Memory B cell (primary cell): ENCODE measurements at places on chromosomes 2 and 18.

- H3K4me3 ChIP-seq: no peak overlapping the region
- no peak for DNase-seq
- no peaks in the 10 kb centered on the region for H3K4me1 ChIP-seq
- no peaks in the 10 kb centered on the region for H3K36me3 ChIP-seq
- no peak overlapping the region for H3K27ac ChIP-seq
- no peaks in the 10 kb centered on the region for H3K27me3 ChIP-seq
Observed at GRCh38 chr18:79552140-79552631, 127.4 kb upstream of the CTDP1 start.

DNA sequence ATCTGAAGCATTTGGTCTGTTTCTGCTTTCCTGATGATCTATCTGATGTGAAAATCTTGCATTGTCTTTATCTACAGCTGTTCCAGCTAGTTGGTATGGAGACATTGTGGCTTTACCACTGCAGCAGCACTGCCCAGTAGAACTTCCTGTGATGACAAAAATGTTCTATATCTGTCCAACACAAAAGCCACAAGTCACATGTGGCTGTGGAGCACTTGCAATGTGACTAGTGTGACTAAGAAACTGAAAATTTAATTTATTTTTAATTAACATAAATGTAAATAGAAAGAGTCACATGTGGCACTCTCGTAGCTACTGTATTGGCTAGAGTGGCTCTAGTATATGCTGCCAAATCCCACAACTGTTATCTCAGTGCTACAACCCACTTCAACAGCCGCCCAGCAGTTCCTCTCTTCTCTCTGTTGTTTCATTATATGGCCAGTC lies 425.7 kb downstream of the SETBP1 start:
- no peaks in the 10 kb centered on the region for H3K36me3 ChIP-seq
- peak overlapping the region; percentile 53 for H3K4me3 ChIP-seq
- H3K4me1 ChIP-seq: peaks cover 46% of the 10 kb centered on the region

DNA sequence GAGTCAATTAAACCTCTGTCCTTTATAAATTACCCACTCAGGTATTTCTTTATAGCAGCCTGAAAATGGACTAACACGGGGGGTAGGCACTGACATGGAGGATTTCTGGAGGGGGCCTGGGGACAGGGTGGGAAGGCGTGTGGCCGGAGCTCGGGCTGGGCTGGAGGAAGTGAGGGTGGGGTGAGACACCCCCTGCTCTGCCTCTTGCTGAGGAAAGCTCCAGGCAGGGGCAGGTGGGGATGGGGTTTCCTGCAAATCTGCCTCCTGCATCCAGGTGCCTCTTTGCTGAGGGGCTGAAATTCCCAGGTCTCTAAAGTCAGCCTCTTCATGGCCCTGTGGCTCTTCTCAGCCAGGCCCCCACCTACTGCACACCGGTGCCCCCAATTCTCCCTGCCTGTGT lies 25.7 kb upstream of the OTOS start:
- H3K4me1 ChIP-seq: no peaks in the 10 kb centered on the region
- H3K27me3 ChIP-seq: peaks cover 7% of the 10 kb centered on the region
- H3K36me3 ChIP-seq: no peaks in the 10 kb centered on the region
- H3K27ac ChIP-seq: no peak overlapping the region
- H3K4me3 ChIP-seq: no peak overlapping the region

GRCh38 chr2:10957391-10957790 lies 45.7 kb downstream of the KCNF1 start:
- DNase-seq: no peak
- H3K4me1 ChIP-seq: peaks cover 2% of the 10 kb centered on the region
- peaks cover 2% of the 10 kb centered on the region for H3K36me3 ChIP-seq
- peaks cover 11% of the 10 kb centered on the region for H3K27me3 ChIP-seq
- H3K27ac ChIP-seq: no peak overlapping the region

DNA sequence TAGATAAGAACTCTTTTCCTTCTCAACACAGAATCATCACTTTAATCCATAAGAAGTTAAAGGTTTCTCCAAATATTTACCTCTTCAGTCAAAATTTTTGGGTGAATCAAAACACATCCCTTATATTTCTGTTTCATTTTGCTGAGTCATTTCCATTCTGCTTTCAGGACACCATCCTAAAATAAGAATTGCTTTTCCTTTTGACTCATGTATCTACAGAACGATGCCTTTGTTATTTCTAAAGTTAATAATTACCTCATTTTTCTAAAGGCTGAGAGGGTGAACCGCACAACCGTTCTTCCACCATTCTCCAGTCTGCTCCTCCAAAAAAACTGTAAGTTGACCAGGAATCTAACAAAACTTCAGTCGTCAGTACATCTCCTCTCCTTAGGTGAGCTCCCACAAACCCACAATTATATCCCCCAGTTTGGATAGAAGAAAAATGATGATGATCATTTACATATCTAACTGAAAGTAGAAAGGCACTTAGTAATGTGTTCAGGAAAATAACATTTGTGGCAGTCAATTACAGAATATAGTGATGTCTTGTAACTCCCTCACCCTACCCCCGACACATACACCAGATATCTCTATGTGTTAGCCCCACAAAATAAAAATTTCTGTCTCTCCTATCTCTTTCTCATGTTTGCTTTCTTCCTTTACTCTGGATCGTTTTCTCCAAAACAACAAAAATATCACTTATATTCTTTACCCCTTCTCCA lies 162.5 kb downstream of the RAD51AP2 start:
- DNase-seq: no peak
- no peak overlapping the region for H3K27ac ChIP-seq
- no peak overlapping the region for H3K4me3 ChIP-seq
- H3K27me3 ChIP-seq: no peaks in the 10 kb centered on the region
- H3K36me3 ChIP-seq: no peaks in the 10 kb centered on the region

GRCh38 chr2:150732064-150732463 lies 244.6 kb upstream of the RND3 start:
- no peak for DNase-seq
- no peaks in the 10 kb centered on the region for H3K4me1 ChIP-seq
- no peak overlapping the region for H3K4me3 ChIP-seq
- H3K36me3 ChIP-seq: no peaks in the 10 kb centered on the region

DNA sequence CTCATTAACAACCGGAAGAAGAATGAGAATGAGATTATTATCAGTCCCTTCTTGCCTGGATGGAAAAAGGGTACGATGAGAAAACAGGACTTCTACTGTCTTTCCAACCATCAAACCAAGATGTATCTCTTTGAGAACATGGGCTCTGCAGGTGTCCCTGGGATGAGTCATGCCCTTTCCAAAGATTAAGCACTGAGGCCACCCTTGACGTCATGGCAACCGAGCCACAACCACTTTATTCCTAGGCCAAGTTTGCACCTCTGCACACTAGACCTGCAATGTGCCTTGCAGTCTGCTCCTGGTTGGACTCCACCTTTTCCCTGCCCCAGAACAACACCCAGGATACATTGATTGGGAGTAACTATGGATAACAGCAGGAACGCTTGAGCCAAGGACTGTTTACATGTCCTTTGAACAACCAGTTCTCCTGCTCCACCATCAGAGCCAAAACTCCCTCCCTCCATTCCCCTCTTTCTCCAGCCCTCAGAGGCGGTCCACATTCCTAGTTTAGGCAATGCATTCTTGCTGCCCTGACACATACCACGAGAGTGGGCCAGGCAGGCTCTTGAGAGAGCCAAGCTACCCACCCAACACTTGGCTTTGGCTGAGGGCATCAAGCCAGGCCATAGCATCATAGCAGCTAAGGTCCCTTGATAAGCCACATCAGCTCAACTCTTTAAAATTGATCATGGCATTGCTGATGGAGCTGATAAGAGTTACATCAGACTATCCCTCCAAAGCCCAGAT lies 310.7 kb downstream of the TNS1 start:
- no peak overlapping the region for H3K27ac ChIP-seq
- peaks cover 6% of the 10 kb centered on the region for H3K27me3 ChIP-seq
- no peak for DNase-seq
- H3K4me3 ChIP-seq: no peak overlapping the region
- H3K4me1 ChIP-seq: no peaks in the 10 kb centered on the region

GRCh38 chr2:64543008-64543697 lies 19.0 kb downstream of the AFTPH start:
- peaks cover 36% of the 10 kb centered on the region for H3K4me1 ChIP-seq
- peak overlapping the region; percentile 59 for H3K27ac ChIP-seq
- no peaks in the 10 kb centered on the region for H3K27me3 ChIP-seq
- DNase-seq: no peak
- H3K36me3 ChIP-seq: peaks cover 11% of the 10 kb centered on the region

DNA sequence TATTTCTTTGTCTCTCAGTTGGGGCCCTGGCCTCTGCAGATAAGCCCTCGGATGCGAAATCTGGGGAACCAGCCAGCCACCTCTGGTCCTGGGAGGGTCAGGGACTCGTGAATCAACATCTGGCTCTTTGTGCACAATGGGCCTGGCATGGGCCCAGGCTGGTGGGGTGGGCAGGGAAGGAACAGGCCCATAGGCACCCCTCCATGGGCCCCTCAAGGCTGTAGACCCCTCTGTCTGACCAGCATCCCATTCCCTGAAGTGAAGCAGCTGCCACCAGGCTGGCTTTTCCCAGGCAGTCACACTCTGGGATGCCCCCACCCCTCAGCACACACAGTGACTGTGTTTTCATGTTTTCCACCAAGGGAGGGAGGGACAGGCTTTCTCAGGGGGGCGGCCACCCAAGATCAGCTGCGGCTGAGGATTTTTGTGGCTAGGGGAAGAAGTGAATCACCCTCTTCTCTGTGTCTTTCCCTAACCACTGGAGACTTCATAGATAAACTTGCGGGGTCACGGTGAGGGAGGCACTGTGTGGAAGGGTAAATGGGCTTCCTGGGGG lies 166.0 kb downstream of the AGAP1 start:
- H3K27me3 ChIP-seq: peaks cover 20% of the 10 kb centered on the region
- DNase-seq: no peak
- no peaks in the 10 kb centered on the region for H3K36me3 ChIP-seq
- H3K4me3 ChIP-seq: no peak overlapping the region
- no peak overlapping the region for H3K27ac ChIP-seq

DNA sequence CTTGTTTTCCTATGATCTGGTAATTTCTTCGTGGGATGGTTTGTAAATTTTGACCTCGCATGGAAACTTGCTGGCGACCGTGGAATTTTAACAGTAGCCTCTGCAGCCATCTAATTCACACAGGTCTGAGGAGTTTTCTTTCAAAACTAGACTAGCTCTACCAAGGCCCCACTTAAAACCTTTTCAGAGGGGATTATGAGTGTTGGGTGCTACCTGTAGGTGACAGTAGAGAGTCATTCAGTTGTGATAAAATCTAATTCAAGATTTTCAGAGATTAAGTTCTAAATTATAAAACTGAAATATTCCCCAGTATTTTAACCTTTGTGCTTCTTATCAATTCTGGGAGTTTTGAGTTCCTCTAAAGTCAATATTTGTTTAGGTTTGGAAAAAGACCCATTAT lies 31.0 kb downstream of the THSD7B start:
- no peaks in the 10 kb centered on the region for H3K4me1 ChIP-seq
- peaks cover 5% of the 10 kb centered on the region for H3K27me3 ChIP-seq
- no peak overlapping the region for H3K4me3 ChIP-seq
- no peak overlapping the region for H3K27ac ChIP-seq

DNA sequence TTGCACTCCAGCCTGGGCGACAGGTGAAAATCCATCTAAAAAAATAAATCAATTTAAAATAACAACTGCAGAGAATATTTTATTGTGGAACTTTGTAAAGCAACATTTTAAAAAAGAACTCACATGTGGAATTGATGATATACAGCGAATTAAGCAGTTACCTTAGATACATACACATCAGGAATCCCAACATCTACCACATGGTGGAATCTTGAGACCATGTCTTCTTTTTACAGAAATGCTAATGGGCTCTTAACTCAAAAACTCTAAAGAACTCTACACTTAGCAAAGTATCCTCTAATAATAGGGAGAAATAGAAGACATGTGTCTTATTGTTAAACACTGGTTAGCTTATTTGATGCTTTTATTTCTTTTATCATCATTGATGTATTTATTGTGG lies 373.6 kb downstream of the CDH7 start:
- no peaks in the 10 kb centered on the region for H3K36me3 ChIP-seq
- no peak for DNase-seq
- H3K4me1 ChIP-seq: no peaks in the 10 kb centered on the region
- no peak overlapping the region for H3K27ac ChIP-seq
- H3K27me3 ChIP-seq: no peaks in the 10 kb centered on the region

GRCh38 chr2:233007270-233007669 lies 5.8 kb downstream of the NGEF start:
- no peaks in the 10 kb centered on the region for H3K36me3 ChIP-seq
- DNase-seq: no peak

- no peak overlapping the region for H3K4me3 ChIP-seq
- H3K36me3 ChIP-seq: peaks cover 2% of the 10 kb centered on the region
- peaks cover 15% of the 10 kb centered on the region for H3K27me3 ChIP-seq
- H3K27ac ChIP-seq: no peak overlapping the region
- no peaks in the 10 kb centered on the region for H3K4me1 ChIP-seq
Observed at GRCh38 chr2:128545085-128545484, 226.4 kb upstream of the HS6ST1 start.

GRCh38 chr2:18630541-18630940 lies 41.2 kb upstream of the NT5C1B start:
- H3K4me1 ChIP-seq: no peaks in the 10 kb centered on the region
- H3K36me3 ChIP-seq: peaks cover 26% of the 10 kb centered on the region
- H3K4me3 ChIP-seq: no peak overlapping the region

DNA sequence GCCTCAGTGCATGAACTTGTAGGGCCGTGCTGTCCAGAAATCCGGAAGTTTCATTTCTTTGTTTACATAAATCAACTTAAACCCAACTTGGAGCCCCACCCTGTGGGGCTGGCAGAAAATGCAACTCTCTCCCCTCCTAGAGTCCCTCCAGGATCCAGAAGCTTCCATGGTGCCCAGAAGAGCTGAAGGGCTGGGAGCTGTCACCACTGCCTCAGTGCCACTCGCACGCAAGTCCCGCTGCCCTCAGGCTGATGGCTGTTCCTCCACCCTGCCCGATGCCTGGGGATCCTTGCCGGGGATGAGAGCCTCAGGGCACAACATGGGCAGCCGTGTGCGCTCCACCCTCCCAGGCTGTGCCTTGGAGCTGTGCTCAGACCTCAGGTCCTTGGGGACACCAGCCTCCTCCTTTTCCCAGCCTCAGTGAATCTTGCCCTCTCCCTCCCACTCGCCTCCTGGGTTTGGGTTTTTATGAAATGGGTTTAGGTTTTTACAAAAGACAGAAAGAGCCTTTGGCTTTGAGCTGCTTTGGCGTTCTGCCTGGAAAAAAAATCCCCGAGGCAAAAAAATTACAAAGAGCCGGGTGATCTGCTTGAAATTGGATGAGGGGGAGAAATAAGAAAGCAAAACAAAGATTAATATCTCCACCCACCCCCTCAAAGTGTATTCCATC lies 155.2 kb downstream of the TWIST2 start:
- no peak overlapping the region for H3K27ac ChIP-seq
- H3K36me3 ChIP-seq: no peaks in the 10 kb centered on the region
- H3K4me3 ChIP-seq: no peak overlapping the region

- peaks cover 22% of the 10 kb centered on the region for H3K27me3 ChIP-seq
- DNase-seq: peak; percentile 21
Observed at GRCh38 chr2:64359892-64360657, 93.9 kb upstream of the LGALSL start.

GRCh38 chr2:129868151-129868550 lies 111.3 kb upstream of the RAB6C start:
- H3K4me1 ChIP-seq: no peaks in the 10 kb centered on the region
- no peak for DNase-seq
- H3K36me3 ChIP-seq: no peaks in the 10 kb centered on the region
